Muscle of leg (tissue), 16 donors: ENCODE measurements at places on chromosomes 1 and 21. TPM values are rescaled to one million over a fixed set of nuclear protein-coding genes. Genes with fewer than 3 reads are reported as not detected.

GRCh38 chr1:41175546-41175945, 66.6 kb downstream of the SCMH1 start:
- no peak overlapping the region for H3K4me3 ChIP-seq
- no peaks in the 10 kb centered on the region for H3K4me1 ChIP-seq
- no peak for DNase-seq
- H3K27me3 ChIP-seq = no peaks in the 10 kb centered on the region
- peaks cover 2% of the 10 kb centered on the region for H3K36me3 ChIP-seq

DNA sequence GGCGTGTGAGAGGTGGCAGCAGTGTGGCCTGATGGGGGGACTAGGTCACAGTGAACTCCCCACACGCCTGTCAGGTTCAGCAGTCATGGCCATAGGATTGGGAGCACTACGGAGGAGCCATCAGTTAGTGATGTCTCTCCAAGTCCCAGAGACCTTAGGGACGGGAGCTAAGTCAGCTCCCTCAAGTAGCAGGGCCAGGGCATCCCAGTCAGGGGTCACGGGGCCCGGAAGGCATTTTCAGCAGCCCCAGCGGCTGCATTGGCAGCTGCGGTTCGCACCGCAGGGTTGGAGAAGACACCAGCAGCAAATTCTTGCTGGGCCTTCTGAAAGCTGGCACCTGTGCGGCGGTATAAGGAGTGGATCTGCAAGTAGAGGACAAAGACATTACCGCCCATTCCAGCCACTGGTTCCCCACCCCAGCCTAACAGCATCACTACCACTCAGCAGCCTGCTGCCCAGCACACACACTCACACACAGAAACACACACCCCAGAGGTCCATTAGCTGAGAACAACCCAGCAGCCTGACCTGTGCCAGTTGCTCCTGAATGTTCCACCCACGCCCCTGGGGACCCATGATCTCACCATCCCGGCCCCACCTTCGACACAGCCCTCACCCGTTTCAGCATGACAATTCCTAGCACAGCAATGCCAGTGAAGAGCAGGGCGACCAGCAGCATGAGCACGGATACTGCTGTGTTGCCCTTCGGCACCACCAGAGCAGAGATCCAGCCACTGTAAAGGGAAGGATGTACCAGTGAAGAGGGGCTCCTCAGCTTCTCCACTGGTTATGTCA, 972 bp upstream of the ENTREP3 start:
- H3K27me3 ChIP-seq = no peaks in the 10 kb centered on the region
- no peak for DNase-seq
- peak overlapping the region; percentile 94 for H3K4me3 ChIP-seq
- peaks cover 42% of the 10 kb centered on the region for H3K4me1 ChIP-seq

- no peak overlapping the region for H3K4me3 ChIP-seq
- no peaks in the 10 kb centered on the region for H3K4me1 ChIP-seq
- H3K36me3 ChIP-seq = no peaks in the 10 kb centered on the region
- peaks cover 2% of the 10 kb centered on the region for H3K27me3 ChIP-seq
Observed at GRCh38 chr1:233916706-233917105, 12.2 kb downstream of the SLC35F3 start.

Gene ESRRG
- 27.8 TPM for polyA plus RNA-seq

DNA sequence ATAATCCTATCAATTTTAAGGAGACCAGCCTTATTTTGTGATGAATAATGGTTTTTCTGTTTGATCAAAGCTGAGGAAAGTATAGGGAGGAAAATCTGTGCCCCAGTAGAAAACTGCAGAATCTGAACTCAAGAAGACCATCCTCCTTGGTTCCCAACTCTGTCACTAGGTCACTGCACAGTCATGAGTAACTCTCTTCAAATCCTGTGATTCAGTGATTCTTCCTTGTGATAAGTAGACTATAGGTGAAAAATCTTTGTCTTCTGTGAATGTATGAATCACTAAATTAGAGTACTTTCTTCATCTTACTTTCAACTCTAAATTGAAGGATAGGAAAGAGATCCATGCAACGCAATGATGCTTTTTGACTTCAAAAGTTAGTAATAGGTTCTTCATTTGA, 13.3 kb upstream of the OR2L5 start:
- H3K4me3 ChIP-seq = no peak overlapping the region
- no peaks in the 10 kb centered on the region for H3K4me1 ChIP-seq
- H3K27ac ChIP-seq = no peak overlapping the region

- no peaks in the 10 kb centered on the region for H3K36me3 ChIP-seq
- no peaks in the 10 kb centered on the region for H3K27me3 ChIP-seq
- no peak overlapping the region for H3K4me3 ChIP-seq
- no peak overlapping the region for H3K27ac ChIP-seq
- no peak for DNase-seq
Observed at GRCh38 chr1:185080422-185080821, 35.1 kb downstream of the RNF2 start.

GRCh38 chr1:25531082-25531461, 12.3 kb upstream of the LDLRAP1 start:
- H3K27me3 ChIP-seq = peaks cover 2% of the 10 kb centered on the region
- no peak for DNase-seq
- no peak overlapping the region for H3K4me3 ChIP-seq
- peaks cover 17% of the 10 kb centered on the region for H3K4me1 ChIP-seq
- H3K27ac ChIP-seq = no peak overlapping the region

GRCh38 chr1:202956969-202957368, 1.1 kb downstream of the ADIPOR1 start:
- H3K36me3 ChIP-seq = peaks cover 21% of the 10 kb centered on the region
- no peaks in the 10 kb centered on the region for H3K27me3 ChIP-seq
- H3K4me1 ChIP-seq = peaks cover 44% of the 10 kb centered on the region
- peak overlapping the region; percentile 94 for H3K4me3 ChIP-seq

DNA sequence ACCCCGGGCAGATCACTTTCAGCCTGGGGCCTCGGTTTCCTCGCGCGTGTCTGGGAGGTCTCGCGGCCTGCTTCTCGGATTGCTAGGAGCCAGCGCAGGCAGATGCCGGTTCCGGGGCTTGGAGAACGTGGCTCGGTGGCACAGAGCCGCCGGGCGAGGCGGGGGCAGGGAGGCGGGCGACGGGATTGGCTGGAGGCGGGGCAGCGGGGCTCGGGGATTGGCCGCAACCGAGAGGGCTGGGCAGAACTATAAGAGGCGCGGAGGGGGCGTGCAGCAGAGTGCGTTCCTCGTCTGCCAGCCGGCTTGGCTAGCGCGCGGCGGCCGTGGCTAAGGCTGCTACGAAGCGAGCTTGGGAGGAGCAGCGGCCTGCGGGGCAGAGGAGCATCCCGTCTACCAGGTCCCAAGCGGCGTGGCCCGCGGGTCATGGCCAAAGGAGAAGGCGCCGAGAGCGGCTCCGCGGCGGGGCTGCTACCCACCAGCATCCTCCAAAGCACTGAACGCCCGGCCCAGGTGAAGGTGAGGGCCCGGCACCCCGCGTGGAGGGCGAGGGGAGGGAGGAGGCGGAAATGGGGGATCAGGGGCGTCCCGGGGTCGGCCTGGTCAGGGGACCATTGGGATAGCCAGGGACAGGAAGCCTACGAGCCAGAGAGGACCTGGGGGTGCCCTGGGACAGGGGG, at the start of gene MFSD2A:
Gene MFSD2A, plus strand, starts transcription at position 276 of the 677 bp plus-strand sequence. Its CDS starts 148 bp downstream, at position 424.
- H3K4me3 ChIP-seq = peak within 1 kb of the TSS; percentile 52
- H3K27me3 ChIP-seq = peaks cover 21% of the 10 kb centered on the region
- DNase-seq = peak; percentile 91
- H3K27ac ChIP-seq = peak within 1 kb of the TSS; percentile 7

Gene UQCRHL
- 0.64 TPM for polyA plus RNA-seq
